ENCODE measurements at places on chromosomes 13 and 19.

- no peak for DNase-seq
Measured at GRCh38 chr13:26071691-26072090, 19.9 kb upstream of the SHISA2 start.

DNA sequence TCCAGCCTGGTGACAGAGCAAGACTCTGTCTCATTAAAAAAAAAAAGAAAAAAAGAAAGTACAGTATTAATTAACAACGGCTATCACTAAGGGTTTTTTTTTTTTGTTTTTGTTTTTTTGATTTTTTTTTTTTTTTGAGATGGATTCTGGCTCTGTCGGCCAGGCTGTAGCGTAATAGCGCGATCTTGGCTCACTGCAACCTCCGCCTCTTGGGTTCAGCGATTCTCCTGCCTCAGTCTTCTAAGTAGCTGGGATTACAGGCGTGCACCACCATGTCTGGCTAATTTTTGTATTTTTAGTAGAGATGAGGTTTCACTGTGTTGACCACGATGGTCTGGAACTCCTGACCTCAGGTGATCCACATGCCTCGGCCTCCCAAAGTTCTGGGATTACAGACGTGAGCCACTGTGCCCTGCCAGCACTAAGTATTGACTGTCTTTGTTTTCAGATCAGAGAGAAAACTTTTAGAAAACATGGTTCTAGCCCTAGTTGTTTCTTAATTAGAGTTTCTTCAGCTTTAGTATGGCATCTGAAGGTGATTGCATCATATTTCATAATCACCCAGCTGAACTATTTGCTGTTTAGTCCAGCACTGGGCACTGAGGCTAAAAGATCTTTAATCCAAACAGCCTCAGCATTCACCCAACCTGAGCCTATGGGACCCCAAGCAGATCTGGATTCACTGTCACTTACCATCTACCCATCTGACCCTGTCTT is 2.7 kb upstream of the GATAD2A start:
- DNase-seq: no peak

DNA sequence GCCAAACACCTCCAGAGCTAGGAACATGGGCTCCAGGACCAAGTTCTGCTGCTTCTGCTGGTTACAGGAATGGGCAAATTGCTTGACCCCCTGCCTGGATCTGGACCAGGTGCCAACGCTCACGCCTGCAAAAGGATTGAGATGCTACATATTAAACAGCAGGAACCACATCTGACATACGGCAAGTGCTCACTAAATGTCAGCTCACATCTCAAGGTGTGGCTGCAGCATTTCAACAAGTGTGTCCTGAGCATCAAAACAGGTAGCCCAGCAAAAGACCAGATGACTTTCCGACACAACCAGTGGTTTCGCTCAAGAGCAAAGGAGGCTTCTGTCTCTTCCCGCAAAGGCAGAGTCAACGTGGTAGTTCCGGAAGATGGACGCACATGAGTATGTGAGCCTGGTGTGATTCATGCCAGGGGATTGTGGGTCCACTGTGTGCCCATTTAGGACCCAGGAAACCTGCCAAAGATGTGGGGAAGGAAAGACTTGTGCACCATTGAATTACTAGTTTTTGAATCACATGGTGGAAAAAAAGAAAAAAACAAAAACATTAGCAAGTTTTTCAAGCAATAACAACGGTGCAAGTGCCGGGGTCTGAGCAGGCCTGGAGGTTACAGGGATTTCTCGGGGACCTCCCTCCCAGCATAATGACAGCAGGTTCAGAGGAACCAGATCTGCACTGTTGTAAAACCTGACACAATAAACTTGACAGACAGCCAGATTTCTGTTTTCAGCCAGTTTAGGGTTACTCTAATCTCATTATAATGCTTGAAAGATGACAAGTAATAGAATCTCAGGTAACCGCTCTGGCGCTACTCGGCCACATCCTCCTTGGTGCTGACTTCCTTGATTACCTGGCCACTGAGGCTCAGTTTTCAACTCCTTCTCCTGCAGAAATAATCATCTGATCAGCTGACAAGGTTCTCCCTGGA is 77.9 kb downstream of the SOX1 start:
- DNase-seq: no peak

DNA sequence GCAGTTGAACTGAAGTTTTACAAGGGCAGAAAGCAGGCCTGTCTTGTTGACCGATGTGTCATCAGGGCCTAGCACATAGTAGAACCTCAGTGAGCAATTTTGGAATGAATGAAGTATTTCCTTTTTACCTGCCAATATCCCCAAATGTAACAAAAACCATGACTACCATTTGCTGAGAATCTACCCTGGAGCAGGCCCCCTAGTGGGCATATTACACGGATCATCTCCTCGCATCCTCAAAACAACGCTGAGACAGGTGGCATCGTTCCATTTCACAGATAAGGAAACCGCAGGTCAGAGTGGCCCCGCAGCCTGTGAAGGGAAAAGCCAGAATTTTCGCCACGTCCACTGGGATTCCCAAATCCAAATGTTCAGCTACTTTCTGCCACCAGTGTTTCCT is 77.9 kb downstream of the CACNA1A start:
- no peak for DNase-seq

DNA sequence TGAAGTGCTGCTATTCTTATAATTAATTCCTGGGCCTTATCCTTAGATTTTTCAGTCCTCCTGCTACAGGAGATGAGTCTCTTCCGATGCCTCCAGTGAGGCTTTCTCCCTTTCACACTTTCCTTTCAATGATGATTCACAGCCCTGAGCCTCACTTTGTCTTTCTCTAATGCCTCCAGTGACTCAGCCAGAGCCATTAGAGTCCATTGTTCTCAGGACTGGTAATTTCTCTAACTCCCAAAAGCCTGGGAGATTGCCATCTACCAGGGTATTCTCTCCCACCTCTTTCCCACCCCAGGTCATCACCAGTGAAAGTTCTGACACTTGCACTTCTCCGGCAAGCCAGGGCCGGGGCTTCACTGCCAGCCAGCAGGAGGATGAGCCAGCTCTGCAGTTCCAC is 49.6 kb upstream of the ARGLU1 start:
- peak; percentile 26 for DNase-seq

DNA sequence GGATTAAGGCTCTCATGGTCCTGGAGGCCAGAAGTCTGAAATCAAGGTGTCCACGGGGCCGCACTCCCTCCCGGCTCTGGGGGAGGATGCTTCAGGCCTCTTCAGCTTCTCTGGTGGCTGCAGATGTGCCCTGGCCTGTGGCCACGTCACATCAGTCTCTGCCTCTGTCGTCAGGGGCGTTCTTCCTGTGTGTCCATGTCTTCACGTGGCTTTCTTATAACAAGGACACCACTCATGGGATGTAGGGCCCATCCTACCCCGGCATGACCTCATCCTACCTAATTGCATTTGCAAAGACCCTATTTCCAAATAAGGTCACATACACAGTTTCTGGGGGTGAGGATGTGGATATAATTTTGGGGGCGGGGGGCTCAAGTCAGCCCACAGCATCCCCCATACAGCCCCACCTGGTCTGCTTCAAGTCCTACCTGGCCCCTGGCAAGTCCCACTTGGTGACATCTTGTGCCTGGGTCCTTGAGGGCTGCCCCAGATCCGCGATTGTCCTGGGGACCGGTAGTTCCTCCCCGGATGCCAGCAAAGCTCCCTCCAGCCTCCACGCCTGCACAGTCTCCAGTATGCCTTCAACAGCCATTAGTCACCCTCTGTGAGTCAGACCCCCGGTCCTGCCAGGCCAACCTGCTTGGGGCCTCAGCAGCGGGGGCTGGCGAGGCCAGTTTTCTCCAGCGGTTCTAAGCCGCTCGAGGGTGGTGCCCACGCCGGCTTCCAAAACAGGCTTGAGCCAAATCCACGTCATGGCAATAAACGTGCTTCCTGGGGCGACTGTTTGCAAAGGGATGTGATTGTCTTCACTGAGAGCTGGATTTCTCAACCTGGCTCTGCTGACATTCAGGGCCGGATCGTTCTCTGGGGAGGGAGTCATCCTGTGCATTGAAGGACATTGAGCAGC is 32.2 kb downstream of the MYO9B start:
- DNase-seq: peak; percentile 73

DNA sequence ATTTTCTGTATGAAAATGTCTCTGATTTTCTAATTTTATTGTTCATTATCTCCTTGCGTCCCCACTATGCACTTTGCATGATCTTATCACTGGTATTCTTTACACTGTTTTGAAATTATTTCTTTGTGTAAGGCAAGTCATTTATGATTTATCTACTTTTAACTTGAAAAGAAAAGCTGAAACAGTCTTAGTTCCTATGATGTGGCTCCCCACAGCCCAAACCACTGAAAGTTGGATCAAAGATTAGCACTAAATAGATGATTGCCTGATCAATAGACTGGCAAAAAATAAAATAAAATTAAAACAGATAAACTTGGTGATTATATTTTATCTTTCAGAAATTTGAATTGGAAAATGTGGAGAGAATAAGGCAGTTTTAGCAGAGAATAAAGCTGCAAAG is 1101.9 kb downstream of the PCDH9 start:
- DNase-seq: no peak

- DNase-seq: no peak
Measured at GRCh38 chr19:50475736-50476223, 527 bp upstream of the EMC10 start.

DNA sequence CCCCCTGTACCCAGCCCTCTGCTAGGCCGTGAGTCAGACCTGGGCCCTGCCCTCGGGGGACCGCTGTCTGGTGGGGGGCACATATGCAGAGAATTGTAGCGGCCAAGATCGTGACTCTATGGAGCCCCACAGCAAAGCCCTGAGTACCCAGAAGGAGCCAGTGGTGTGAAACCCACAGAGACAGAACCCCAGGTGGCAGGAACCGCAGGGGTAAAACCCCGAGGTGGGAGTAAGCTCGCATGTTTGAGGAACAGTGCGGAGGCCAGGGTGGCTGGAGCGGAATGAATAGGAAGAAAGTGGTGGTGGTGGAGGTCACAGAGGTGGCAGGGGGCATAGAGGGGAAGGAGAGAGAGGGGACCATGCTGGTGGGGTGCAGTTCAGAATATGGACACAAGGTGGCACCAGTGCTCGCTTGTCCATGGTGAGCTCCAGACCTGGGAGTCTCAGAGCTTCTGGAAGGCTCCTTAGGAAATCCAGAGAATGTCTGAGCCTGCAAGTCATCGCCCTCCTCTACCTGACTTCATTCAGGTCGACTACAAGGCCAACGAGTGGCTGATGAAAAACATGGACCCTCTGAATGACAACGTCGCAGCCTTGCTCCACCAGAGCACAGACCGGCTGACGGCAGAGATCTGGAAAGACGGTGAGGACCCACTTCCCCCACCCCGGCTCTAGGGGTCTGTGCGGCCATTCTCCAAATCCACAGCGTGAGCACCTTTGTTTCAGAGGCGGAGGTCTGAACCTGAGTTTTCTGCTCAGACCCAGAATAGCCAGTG is 48.9 kb downstream of the MYH14 start:
- peak; percentile 20 for DNase-seq

GRCh38 chr19:13530720-13531119 is 24.4 kb upstream of the CACNA1A start:
- no peak for DNase-seq

Measured in Caki2 (cell line).